Stomach (tissue), 19 donors: ENCODE measurements at places on chromosomes 12 and 14. TPM values are rescaled to one million over a fixed set of nuclear protein-coding genes. Genes with fewer than 3 reads are reported as not detected.
A peak's percentile ranks its signal among the peaks of the same experiment; 100 is the strongest.

The SDR9C7 gene
- total RNA-seq, result not detected

The RDH12 gene
- not detected for total RNA-seq

- H3K4me1 ChIP-seq, result peaks cover 25% of the 10 kb centered on the region
- H3K27me3 ChIP-seq, result peaks cover 30% of the 10 kb centered on the region
- H3K4me3 ChIP-seq, result no peak overlapping the region
Measured at GRCh38 chr12:132178801-132179401, 34.6 kb downstream of the NOC4L start.

GRCh38 chr12:38625306-38625705 lies 280.1 kb downstream of the CPNE8 start:
- no peaks in the 10 kb centered on the region for H3K36me3 ChIP-seq
- no peaks in the 10 kb centered on the region for H3K27me3 ChIP-seq
- no peak overlapping the region for H3K4me3 ChIP-seq

DNA sequence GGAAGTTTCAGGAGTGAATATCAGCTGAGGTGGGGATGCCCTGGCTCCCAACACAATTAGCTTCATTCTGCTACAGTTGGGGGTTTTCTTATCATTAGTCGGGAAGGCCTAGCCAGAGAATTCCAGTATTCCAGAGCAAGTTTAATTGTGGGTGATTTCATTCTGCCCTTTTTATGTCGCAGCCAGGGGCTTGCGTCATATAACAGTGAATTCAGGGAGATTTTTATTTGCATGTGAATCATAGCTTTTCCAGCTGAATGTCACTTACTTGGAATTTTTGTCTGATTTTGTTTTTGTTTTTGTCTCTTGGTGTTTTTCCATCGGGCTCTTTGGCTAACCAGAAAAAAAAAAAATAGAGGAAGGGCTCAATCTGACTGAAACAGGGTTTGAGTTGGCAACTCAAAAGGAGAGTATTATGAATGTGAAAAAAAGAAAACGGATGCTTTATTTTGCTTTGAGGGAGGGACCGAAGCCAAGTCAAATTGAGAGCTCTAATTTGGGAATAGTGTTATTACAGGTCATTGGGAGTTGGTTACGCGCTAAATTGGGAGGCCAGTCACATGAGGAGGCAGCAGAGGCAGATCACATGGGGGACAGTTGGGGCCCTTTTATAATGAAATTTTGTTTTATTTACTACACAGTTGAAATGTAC lies 119.4 kb downstream of the SAMD4A start:
- peak overlapping the region; percentile 87 for H3K27ac ChIP-seq
- H3K4me3 ChIP-seq, result no peak overlapping the region
- no peak for DNase-seq
- no peaks in the 10 kb centered on the region for H3K36me3 ChIP-seq
- peaks cover 44% of the 10 kb centered on the region for H3K4me1 ChIP-seq

DNA sequence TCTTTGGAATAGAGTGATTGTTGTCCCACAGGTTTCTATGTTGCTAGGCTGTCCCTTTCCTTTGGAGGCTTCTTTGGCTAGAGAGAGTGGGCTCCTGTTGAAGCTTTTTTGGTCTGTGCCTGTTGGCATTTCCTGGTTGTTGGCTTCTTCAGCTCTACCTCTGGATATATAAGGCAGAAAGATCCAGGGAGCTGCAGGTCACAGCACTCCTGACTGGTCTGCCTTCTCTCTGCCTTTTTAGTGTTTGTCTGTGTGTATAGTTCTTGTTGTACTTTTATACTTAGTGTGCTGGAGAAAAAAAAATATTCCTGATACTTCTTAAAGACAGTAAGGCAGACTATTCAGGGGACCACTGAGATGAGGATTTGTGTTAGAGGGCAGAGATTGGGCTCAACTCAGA lies 202.7 kb downstream of the FBXL14 start:
- no peak overlapping the region for H3K27ac ChIP-seq
- H3K27me3 ChIP-seq, result no peaks in the 10 kb centered on the region
- H3K36me3 ChIP-seq, result peaks cover 21% of the 10 kb centered on the region
- no peak for DNase-seq
- H3K4me1 ChIP-seq, result no peaks in the 10 kb centered on the region

The TRPV4 gene
- total RNA-seq, result not detected

GRCh38 chr14:52108823-52109222 lies 40.0 kb upstream of the NID2 start:
- no peak for DNase-seq
- H3K4me1 ChIP-seq, result peaks cover 13% of the 10 kb centered on the region
- H3K27ac ChIP-seq, result no peak overlapping the region
- no peak overlapping the region for H3K4me3 ChIP-seq

DNA sequence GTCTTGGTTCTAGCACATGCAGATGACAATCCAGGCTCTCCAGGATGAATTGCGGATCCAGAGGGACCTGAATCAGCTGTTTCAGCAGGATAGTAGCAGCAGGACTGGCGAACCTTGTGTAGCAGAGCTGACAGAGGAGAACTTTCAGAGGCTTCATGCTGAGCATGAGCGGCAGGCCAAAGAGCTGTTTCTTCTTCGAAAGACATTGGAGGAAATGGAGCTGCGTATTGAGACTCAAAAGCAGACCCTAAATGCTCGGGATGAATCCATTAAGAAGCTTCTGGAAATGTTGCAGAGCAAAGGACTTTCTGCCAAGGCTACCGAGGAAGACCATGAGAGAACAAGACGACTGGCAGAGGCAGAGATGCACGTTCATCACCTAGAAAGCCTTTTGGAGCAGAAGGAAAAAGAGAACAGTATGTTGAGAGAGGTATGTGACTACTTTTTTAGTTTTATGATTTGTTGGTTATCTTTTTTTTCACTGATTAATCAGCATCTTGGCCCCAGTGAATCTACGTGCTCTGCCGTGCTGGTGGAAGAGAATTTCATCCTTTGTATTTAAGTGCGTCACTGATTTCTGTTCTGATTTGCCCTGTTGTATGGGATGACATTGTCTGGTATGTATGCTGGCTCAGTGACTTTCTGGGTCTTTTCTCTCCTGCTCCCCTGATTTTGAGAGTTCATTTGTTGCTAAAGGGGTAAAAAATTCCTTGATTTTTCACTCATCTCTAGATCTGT lies 92.3 kb downstream of the ERC1 start:
- H3K4me1 ChIP-seq, result peaks cover 23% of the 10 kb centered on the region
- H3K36me3 ChIP-seq, result no peaks in the 10 kb centered on the region
- peak overlapping the region; percentile 64 for H3K27ac ChIP-seq
- peak overlapping the region; percentile 2 for H3K4me3 ChIP-seq
- H3K27me3 ChIP-seq, result no peaks in the 10 kb centered on the region
- peak; percentile 26 for DNase-seq

DNA sequence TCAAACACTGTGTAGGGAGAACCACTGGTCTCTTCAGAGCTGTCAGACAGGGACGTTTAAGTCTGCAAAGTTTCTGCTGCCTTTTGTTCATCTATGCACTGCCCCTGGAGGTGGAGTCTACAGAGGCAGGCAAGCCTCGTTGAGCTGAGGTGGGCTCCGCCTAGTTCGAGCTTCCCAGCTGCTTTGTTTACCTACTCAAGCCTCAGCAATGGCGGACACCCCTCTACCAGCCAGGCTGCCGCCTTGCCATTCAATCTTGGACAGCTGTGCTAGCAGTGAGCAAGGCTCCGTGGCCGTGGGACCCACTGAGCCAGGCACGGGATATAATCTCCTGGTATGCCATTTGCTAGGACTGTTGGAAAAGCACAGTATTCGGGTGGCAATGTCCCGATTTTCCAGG lies 24.6 kb upstream of the YBX3 start:
- no peaks in the 10 kb centered on the region for H3K27me3 ChIP-seq
- H3K4me1 ChIP-seq, result no peaks in the 10 kb centered on the region
- H3K36me3 ChIP-seq, result no peaks in the 10 kb centered on the region
- no peak for DNase-seq

The CDKL1 gene
- not detected for total RNA-seq

DNA sequence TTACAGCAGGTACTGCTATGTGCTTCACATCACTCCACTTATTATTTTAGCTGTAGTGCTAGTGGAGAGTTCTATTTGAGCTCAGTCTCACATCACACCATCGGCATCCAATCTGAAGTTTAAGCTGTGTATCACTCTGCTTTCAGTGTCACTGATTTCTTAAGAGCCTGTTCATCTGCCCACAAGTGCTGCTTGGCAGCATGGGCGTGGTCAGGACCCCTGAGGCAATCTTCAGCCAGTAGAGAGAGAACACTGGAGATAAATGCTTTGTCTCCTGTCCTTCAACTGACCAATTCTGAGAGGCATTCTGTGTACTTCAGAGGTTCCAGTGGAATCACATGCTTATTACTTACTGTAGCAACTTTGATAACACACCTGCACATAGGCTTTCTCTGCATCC lies 728.8 kb downstream of the RPS29 start:
- no peak overlapping the region for H3K4me3 ChIP-seq
- H3K36me3 ChIP-seq, result no peaks in the 10 kb centered on the region
- no peak overlapping the region for H3K27ac ChIP-seq
- H3K4me1 ChIP-seq, result no peaks in the 10 kb centered on the region

DNA sequence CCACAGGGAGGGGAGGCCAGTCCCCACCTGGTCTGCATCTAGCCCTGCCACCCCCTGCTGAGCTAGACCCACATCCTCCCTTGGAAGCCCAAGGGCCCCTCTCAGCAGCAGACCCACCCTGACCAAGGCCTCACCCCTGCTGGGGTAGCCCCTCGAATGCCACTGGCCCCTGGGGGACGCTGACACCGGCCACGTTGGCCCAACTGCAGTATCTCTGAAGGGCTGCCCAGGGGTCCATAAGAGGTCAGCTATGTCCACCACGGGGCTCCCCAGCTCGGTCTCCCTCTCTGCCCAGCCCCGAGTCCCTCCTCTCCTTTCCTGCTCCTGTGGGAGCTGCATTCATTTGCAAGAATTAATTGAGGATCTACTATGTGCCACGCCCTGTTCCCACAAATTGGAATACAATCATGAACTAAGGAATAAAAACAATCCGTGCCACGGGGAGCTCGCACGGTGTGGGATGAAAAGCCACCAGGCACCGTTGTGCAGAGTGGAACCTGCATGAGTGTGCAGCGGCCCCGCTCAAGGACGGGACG lies 71.4 kb downstream of the GALNT9 start:
- H3K27me3 ChIP-seq, result no peaks in the 10 kb centered on the region
- H3K4me1 ChIP-seq, result no peaks in the 10 kb centered on the region

DNA sequence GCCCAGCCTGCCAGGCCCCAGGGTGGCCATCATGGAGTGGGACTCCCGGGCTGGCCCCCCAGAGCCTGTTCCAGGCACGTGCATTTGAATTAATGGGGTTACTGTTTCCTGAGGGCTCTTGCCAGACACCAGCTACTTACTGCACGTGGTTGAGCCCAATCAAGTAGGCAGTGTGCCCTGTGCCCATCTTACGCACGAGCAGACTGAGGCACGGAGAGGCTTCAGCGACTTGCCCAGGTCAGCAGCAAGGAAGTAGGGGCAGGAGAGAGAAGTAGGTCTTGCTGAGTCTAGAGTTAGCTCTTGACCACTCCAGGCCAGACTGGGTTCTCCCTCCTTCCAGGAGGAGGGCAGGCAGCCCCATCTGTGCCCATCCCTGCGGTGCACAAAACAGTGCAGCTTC lies 67.7 kb downstream of the DIO3 start:
- no peak for DNase-seq
- H3K4me3 ChIP-seq, result no peak overlapping the region
- no peaks in the 10 kb centered on the region for H3K27me3 ChIP-seq
- H3K4me1 ChIP-seq, result peaks cover 14% of the 10 kb centered on the region

- no peaks in the 10 kb centered on the region for H3K4me1 ChIP-seq
- H3K27ac ChIP-seq, result no peak overlapping the region
- DNase-seq, result no peak
- no peaks in the 10 kb centered on the region for H3K27me3 ChIP-seq
- no peak overlapping the region for H3K4me3 ChIP-seq
- H3K36me3 ChIP-seq, result peaks cover 59% of the 10 kb centered on the region
Measured at GRCh38 chr12:92796650-92797049, 93.9 kb downstream of the PLEKHG7 start.

GRCh38 chr12:11834931-11835330 lies 185.5 kb downstream of the ETV6 start:
- no peaks in the 10 kb centered on the region for H3K36me3 ChIP-seq
- H3K4me3 ChIP-seq, result no peak overlapping the region
- H3K27me3 ChIP-seq, result no peaks in the 10 kb centered on the region
- no peak for DNase-seq
- H3K27ac ChIP-seq, result no peak overlapping the region
- peaks cover 57% of the 10 kb centered on the region for H3K4me1 ChIP-seq

DNA sequence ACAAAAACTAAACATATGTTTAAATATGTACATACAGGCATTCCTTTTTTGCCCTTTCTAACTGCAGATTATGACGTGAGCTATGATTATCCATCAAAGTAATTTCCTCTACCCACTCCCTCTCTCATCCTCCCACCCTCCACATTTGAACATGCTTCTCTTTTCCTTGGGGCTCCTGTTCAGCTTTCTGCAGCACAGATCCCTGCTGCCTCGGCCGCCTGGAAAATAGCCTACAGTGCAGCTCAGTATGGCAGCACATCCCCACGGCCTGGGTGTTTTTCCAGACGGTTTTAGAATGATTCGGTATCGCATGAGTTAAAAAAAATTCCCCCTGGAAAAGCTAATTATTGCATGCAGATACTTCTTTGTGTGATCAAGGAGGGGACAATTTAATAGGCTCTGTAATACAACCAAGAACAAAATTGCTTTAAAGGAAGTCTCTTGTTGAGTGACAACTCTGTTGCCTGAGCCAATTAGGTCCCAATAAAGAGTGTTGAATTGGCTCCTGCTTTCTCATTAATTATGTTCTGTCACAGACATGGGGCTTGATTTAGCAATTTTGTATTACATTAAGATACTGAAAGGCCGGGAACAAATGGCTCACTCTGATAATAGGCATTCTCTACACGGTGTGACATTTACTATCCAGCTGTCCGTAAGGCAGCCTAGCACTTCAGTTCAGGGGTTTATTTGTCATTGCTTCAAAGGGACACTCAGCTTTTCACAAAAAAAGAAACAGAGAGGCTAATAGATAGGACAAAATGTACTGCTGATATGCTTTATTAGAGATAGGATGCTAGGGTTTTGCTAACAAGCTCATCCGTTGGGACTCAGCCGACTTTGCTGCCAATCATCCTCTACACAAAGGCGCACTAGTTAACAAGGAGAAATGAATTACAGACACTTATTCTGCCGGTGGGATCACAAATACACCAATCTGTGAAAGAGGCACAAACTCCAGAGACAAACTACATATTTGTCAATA lies 285.8 kb upstream of the G2E3 start:
- peak; percentile 7 for DNase-seq
- H3K27ac ChIP-seq, result no peak overlapping the region

DNA sequence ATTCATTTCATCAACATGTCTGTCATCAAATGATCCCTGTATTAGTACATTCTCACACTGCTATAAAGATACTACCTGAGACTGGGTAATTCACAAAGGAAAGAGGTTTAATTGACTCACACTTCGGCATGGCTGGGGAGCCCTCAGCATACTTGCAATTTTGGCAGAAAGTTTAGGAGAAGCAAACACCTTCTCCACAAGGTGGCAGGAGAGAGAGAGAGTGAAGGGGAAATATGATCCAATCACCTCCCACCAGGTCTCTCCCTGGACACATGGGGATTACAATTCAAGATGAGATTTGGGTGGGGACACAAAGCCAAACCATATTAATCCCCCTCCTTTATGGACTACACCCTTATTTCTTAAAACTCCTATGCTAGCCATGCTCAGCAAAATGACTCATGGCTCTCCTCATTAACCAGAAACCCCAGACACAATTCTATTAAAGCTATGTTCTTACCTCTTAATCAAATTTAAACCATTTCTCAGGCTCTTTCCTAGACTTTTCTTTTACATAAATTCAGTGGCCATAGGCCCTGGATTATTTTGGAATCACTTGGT lies 932.3 kb downstream of the FLRT2 start:
- no peaks in the 10 kb centered on the region for H3K4me1 ChIP-seq
- no peak overlapping the region for H3K4me3 ChIP-seq
- no peak overlapping the region for H3K27ac ChIP-seq
- no peaks in the 10 kb centered on the region for H3K27me3 ChIP-seq
- DNase-seq, result no peak
- H3K36me3 ChIP-seq, result no peaks in the 10 kb centered on the region

The AMDHD1 gene
- total RNA-seq, result not detected
